Stimulated activated naive CD8-positive, alpha-beta T cell treated with anti-CD3 and anti-CD28 coated beads, Interleukin-15, amount 100 ng/mL, for 72 hours (primary cell): ENCODE measurements at places on chromosomes 13 and 19.

- DNase-seq = peak; percentile 64
Observed at GRCh38 chr19:3671680-3672574, 28.3 kb downstream of the PIP5K1C start.

DNA sequence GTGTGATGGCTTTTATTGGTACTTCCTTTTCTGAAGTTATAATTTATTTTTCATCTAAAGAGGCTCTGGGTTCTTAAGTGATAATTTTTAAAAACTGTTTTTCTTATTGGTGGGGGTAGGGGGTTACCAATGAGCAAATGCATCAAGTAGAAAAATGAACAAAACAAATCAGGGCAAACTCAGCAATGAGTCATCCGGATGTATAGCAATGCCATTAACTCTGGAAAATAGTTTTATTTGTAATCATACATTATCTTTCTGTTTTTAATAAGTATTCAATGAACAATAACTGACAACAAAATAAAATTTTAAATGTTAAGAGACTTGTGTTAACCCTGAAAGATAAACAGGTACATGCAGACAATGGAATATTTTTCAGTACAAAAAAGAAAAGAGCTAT lies 67.6 kb downstream of the UFM1 start:
- DNase-seq = no peak

DNA sequence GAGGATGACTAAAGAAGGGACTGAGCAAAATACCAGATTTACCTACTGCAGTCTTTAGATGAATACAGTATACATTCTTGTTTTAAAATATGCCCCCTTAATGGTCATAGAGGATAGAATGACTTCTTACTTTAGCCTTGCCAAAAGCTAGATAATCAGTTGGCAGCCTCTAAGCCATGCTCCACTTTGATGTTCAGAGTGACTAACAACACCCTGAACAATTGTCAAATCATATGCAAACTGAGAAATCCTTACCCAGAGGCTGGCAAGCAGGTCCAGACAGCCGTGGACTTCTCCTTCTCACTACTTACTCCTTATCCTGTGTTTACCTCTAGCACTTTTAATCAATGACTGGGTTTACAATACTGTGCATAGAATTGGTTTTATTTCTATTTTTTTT lies 23.6 kb upstream of the PHF11 start:
- DNase-seq = no peak

DNA sequence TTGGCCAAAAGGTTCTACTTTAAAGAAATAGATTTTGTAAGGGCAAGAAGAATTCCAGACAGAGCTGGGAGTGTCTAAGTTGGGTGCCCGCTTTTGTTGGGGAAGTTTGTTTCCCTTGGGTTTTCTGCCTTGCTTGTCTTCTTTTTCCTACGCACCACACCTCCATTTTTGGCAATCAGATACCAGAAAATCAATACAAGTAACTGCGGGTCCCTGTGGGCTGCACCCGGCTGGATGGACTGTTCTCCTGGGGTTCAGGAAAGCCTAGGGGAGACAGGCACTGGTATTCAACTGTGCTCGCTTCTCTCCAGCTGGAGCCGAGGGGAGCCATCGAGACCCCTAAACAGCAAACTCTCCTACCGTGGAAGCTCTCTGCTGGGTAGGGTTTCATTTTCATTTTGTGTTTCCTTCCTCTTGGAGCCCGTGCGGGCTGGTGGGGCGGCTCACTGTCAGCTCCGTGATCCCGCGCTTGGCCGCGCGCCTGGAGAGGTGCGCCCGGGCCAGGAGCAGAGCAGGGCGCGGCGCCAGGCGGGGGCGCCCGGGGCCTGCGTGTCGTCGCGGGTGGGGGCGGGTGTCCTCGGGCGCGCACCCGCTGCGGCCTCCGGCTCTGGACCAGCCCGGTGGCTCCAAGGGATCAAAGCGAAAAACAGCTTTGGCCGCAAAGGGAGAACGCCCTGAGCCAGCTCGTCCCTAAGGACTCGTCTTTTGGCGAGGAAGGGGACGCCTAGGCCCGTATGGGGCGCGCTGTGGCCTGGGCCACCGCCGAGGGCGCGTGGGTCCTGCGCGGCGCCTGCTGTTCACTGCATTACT lies 347.2 kb downstream of the ZNF536 start:
- DNase-seq = peak; percentile 11

DNA sequence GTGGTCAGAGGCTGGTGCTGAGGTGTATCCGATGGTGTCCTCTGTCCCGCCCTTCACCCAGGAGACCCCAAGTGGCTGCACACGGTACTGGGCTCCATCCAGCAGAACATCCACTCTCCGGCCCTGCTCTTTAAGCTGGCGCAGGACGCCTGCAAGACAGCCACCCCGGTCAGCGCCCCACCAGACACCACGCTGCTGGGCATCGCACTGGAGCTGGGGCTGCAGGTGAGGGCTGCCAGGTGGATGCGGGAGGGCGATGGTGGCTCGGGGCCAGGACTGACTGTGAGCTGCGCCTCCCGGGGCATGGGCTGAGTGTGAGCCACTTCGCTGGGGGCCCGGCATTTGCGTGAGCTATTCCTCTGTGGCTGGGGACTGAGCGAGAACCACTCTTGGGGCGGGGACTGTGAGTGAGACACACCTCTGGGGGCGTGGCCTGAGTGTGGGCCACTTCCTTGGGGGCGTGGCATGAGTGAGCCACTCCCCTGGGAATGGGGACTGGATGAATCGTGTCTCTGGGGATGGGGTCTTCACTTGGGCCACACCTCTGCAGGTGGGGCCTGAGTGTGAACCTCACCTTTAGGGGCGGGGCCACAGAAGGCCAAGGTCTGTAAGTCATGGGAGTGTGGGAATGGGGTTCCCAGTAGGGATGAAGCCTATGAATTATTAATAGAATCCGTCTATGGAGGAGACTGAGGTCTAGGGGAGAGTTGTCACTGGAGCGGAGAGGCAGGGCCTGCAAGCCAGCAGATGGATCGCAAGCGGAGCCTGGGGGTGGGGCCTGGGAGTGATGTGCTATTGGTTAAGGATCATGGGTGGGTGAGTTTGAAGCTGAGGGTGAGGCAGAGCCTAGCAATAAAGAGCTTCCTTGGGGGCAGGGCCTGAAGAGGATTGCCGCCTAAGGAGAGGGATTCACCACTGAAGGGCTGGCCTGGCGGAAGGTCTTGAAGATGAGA lies 30.5 kb downstream of the ZSWIM4 start:
- DNase-seq = no peak

DNA sequence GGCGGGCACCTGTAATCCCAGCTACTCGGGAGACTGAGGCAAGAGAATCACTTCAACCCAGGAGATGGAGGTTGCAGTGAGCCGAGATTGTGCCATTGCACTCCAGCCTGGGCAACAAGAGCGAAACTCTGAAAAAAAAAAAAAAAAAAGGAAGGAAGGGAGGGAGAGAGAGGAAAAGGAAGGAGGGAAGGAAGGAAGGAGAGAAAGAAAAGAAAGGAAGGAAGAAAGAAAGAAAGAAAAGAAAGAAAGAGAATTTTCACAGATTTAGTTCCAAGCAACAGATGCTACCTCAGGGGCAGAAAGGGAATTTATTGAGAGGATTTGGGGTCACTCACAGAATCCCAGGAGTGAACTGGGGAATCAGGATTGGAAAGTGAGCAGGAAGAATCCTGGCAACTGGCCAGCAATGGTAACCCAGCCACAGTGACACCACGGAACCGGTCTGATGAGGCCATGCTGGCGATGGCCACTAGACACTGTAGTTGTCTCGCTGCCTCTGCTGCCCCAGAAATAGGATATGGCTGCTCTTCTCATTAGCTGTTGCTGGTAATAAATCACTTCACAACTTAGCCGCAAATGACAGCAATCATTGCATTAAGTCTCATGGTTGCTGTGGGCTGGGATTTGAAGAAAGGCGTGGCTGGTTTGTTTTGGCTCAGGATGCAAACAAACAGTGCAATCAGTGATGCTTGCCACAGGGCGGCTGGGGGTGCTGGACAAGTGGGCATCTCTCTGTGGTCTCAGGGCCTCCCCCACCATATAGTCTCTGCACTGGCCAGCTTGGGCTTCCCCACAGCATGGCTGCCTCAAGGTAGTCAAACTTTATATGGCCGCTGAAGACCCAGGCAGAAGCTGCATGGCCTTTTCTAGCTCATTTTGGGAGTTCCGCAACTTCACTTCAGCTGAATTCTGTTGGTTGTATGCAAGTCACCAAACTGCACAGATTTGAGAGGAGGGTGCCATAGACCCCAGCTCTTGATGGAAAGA lies 5.2 kb upstream of the BCAM start:
- DNase-seq = no peak

- DNase-seq = no peak
Observed at GRCh38 chr13:96002322-96003131, 50.7 kb downstream of the UGGT2 start.

GRCh38 chr13:85314686-85315085 lies 484.5 kb downstream of the SLITRK6 start:
- DNase-seq = no peak

DNA sequence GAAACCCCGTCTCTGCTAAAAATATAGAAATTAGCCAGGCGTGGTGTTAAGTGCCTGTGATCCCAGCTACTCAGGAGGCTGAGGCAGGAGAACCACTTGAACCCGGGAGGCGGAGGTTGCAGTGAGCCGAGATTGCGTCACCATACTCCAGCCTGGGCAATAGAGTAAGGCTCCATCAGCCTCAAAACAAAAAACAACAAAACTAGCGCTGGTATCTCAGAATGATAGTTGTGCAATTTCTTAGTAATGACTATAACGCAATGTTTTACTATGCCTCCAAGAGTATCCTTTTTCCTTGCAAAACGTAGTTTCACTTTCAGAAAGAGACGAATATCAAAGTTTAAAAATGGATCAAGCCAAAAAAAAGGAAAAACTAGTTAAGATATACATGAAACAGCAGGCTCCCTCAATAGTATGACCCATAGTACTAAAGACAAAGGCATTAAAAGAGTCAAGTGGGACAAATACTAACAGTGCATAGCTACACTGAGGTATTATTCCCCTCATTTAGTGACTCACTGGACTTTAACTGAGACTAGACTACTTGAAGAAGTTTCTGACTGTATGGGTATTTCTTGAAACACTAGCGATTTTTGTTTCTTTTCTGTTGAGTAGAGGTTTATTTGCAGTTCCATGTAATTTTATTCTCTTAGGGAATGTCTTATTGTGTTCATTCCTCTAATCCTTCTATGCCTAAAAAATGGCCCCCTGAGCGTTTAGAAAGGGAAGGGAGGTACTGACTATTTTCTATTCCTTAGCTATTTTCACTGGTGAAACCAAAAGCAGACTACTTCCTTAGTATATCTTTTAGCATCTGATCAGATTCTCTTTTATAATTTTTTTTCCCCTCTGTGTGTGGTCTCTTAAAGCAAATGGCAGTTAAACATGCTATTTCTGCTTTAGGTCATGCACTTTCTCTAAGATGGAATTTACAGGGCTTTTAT lies 10.4 kb upstream of the ITM2B start:
- DNase-seq = no peak

- DNase-seq = no peak
Observed at GRCh38 chr13:28568286-28568685, 73.4 kb upstream of the FLT1 start.

DNA sequence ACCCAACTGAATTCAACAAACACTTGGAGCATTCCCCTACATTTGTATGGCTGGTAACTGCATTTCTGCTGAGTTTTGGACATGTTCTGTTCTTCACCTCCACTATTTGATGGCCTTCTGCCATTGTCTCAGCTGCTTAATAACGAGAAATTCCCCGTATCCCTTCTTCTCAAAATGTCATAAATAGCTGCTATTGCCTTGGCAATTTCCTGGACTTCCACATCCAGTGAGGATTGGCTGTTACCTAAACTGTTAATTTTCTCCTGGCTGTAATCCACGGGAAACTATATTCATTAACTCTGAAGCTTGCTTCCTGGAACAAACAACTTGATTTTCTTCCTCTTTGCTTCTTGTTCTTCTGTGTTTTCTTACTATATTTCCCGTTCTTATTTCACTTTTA lies 69.5 kb upstream of the TDRD3 start:
- DNase-seq = no peak

DNA sequence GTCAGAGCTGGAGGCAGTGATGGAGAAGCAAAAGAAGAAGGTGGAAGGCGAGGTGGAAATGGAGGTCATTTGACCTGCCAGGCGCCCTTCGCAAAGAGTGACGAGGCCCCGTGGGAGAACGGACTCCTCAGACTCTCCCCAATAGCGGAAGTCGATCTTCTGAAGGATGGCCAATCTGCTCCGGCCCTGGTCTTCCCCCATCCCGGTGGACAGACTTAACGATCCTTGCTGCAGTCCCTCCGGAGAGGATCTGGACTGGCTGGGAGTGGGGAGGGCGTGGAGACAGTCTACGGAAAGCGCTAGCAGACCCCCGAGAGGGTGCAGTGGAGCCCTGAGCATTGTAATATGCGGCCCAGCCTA lies 11.9 kb downstream of the EPS8L1 start:
- DNase-seq = no peak

- DNase-seq = peak; percentile 69
Observed at GRCh38 chr19:45558399-45558878, 26.2 kb downstream of the OPA3 start.
